Breast epithelium (tissue), 4 donors: ENCODE measurements at places on chromosomes 2 and 18. TPM values are rescaled to one million over a fixed set of nuclear protein-coding genes. Genes with fewer than 3 reads are reported as not detected.

HJURP gene
- 0.33 TPM for total RNA-seq

GRCh38 chr2:112003576-112004252 lies 51.4 kb upstream of the TMEM87B start:
- DNase-seq: no peak

UBR3 gene
- total RNA-seq: 108 TPM

GRCh38 chr2:165634282-165634681 lies 159.8 kb downstream of the GALNT3 start:
- DNase-seq: no peak

DNA sequence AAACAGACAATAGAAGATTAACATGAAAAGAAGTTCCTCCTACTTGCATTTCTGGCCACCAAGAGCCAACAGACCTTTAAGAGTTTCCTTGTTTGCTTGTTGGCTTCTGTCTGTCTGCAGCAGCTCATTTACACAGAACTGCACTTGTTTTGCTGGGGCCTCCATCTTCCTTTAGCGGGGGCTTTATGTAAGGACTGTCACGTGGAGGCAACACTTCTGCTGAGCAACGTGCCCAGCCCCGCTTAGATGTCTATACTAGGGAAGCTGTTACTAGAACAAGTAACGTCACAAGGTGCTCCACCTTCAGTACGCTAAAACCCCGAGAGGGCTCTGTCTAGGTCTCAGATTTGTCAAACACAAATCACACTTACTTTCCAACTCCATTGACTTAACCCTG lies 104.3 kb upstream of the PXDN start:
- DNase-seq: no peak

DNA sequence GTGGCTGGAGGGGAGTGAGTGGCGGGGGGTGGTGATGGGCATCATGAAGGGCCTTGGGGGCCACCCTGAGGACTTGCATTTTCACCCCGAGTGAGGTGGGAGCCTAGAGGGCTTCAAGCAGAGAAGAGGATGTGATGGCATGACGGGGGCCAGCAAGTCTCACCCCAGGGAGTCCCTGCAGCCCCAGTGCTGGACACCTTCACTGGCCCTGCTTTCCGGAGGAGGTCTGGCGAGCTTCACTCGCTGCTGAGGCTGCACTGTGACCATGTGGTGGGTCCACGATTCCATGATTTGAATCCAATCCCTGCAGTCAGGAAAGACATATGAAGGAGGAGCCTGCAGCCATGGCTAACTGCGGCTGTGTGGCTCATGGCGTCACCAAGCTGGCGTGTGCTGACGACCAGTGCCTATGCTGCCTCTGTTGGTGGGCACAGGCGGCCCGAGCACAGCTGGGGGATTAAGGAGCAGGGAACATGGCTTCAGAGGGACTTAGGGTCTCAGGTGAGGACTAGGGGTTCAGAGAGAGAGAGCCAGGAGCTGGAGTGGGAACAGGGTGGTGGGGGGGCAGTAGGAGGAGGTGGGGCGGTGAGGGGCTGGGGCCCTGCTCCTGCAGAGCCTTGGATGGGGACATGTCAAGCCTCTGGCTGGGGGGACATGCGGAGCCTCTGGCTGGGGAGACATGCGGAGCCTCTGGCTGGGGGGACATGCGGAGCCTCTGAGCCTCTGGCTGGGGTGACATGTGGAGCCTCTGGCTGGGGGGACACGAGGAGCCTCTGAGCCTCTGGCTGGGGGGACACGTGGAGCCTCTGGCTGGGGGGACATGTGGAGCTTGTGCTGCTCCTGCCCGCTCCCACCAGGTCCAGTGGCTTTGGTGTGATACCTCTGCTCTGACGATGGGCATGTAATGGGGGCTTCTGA lies 3.6 kb downstream of the ZAP70 start:
- DNase-seq: no peak

DNA sequence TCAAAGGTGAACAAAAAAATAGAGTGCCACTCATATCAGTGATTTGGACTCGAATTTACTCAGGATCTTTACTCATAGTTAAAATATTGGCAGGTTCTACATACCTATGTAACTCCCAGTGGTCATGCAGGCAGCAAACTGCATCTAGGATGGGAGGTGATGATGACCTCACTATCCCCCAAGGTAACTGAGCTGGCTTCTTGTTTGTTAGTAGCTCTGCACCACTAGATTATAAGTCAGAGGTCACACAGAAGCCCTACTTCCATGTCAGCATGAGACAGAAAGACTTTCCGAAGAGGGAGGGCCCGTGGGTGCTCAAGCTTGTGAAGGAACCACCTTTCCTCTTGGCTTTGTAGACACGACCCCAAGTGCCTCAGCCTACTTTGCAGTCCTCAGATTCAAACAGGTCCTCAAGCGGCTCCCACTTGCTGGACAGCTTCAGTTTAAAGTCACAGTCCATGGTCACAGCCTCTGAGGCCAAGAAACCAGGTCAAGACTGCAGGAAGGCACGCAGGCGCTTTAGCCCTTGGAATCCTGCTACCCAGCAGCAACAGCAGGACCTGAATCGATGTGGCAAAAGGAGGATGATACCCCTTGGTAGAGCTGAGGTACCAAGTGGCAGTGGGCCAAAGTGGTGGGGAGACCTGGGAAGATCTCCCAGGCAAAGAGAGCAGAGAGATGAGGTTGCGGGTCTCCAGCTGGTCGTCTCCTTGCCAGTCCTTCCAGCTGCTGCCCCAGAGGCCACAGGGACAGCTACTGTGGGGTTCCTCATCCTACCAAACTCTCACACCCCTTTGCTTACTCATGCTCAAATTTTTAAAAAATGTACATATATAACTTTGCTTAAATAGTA lies 4.3 kb downstream of the NTSR2 start:
- DNase-seq: no peak

DNA sequence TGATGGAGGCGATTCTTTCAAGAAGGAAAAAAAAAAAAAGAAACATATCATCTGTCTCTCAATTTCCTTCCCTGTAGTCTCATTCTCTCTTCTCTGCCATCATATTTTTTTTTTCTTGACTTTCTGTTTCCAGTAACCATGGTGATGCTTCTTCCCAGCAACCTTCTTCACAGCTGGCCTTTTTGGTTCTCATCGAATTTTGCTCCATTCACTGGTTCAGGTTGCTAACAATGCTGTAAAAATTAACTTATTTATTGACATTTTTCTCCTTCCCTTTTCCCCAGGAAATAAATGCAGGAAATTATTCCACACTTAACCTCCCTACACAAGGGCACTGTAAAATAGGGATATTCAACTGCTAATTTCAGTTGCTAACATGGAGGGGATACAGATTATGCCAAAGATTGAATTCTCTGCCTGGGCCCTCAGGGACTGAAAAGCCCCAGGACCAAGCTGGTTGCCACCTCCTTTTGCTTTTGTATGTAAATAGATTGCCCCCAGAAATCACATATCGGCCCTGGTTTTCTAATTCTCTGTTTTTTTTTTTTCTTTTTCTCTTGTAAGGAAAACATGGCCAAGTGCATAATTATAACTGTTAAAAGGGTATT lies 154.7 kb downstream of the MAP2 start:
- DNase-seq: no peak

LRRTM1 gene
- not detected for total RNA-seq

GRCh38 chr2:169480079-169480465 lies 778 bp downstream of the BBS5 start:
- no peak for DNase-seq

DNA sequence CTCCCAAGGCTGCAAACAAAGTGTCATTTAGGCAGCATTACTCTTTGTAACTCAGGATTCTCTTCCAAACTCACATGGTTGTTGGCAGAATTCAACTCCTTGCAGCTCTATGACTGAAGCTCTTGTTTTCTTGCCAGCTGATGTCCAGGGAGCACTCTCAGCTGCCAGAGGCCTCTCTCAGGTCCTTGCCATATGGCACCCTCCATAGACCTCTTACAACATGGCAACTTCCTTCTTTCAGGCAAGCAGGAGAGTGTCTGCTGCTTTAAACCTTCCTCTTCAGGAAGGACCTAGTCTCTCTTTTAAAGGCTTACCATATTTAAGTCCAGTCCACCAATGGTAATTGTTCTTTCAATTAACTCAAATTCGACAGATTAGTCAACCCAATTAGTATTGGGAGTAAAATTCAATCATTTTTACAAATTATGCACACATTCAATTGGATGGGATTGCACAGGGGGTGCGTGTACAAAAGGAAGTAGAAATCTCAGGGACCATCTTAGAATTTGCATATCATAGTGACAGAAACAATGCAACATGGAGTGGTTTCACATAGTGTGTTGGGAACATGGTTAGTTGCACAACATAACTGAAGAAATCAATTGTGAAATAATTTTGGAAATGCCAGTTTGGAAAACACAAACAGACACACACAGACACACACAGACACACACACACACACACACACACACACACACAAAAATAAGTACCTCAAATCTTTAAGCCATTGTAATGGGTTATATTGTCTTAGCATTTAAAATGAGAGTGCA lies 893.5 kb upstream of the ZEB2 start:
- no peak for DNase-seq

OR6B2 gene
- not detected for total RNA-seq

FAM228A gene
- 0.88 TPM for total RNA-seq

C2orf15 gene
- 2.6 TPM for total RNA-seq

DNA sequence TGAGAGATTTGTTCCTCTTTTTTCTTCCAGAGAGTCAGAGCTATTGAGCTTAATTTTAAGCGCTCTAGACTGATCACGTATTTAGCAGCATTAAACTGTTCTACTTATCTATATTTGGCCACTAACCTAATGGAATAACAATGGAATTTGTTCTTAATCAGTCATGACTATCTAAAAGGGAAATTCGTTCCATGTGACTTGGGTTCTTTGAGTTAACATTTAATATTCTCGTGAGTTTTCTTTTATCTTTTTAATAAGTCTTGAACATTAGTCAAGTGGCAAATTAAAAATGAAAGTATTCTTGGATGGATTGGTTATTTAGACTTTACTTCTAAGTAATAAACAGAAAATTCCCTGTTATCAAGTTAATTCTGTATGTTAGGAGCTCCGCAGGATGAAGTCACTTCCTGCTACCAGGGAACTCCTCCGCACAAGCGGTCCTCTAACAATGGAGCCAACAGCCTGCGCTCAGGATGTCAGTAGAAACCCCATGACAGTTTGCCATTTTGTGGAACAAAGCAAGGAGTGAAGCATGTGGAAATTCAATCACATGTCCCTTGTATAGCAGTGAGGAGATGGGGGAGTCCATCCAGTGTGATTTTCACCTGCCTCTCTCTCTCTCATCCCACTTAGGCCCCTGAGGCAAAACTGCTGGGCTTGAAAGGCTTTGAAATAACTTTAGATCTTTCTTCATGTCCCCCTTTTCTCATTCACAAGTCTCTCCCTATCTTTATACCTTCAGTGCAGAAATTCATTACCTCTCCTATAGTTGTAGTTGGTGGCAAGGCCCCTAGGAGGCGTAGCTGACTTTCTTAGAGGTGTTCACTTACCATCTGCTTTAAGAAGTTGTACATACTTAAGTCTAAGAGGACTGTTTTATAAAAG lies 138.1 kb downstream of the WDR7 start:
- DNase-seq: no peak

GRCh38 chr18:32346671-32347070 lies 124.0 kb downstream of the GAREM1 start:
- no peak for DNase-seq
